ENCODE measurements at places on chromosomes 5 and 9. TPM values are rescaled to one million over a fixed set of nuclear protein-coding genes. Genes with fewer than 3 reads are reported as not detected.

Gene DNAJC21
- 51.9 TPM for total RNA-seq

Gene TMEM171
- total RNA-seq, result not detected

Gene PCDHB16
- total RNA-seq, result 11.4 TPM

Gene PRSS3
- not detected for total RNA-seq

Gene C9
- total RNA-seq, result not detected

Gene MARCHF3
- total RNA-seq, result 3.1 TPM

Gene WNT8A
- total RNA-seq, result not detected

Gene SPATA9
- total RNA-seq, result 0.68 TPM

Gene IDNK
- total RNA-seq, result 2.6 TPM

Gene SLC44A1
- total RNA-seq, result 13.9 TPM

Gene GPR21
- not detected for total RNA-seq

Gene ANKRD33B
- total RNA-seq, result 0.84 TPM

Gene DAPK1
- 64.1 TPM for total RNA-seq

Gene OBP2B
- not detected for total RNA-seq

Gene CCDC192
- total RNA-seq, result 1.3 TPM

Gene CNTFR
- 115 TPM for total RNA-seq

Gene CER1
- 0.32 TPM for total RNA-seq

- DNase-seq, result no peak
Observed at GRCh38 chr5:18142831-18143230, 508.6 kb downstream of the TAF11L14 start.

GRCh38 chr5:174839196-174839595, 114.8 kb downstream of the MSX2 start:
- DNase-seq, result no peak

DNA sequence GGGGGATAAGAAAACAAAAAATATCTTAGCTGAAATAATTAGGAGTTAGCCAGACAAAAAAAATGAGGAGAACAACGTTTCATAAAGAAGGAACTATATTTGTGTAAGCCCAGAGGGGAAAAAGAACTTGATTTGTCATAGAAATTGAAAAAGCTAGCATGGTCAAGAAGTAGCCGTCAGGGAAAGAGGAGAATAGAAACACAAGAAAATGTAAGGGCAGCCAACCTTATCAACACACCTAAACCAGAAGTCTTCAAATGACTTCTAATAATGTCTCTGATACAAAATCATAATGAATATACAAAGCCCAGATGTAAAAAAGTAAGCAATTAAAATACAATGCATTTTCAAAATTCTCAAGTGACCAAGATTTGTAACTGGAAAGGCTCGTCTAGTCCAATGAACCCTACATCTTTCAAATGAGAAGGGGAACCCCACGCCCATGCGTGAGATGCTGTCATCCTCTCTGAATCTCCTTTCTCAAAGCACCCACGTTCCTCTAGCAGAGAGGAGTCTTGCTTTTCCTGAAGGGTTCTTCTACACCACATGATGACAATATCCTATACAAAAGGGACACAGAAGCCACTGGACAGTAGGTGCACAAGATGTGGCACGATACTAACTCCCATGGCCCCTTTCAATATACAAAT, 103.7 kb downstream of the ARL15 start:
- DNase-seq, result no peak

- DNase-seq, result no peak
Observed at GRCh38 chr5:21680641-21681040, 1172.5 kb downstream of the CDH12 start.

GRCh38 chr9:4530375-4530774, 40.1 kb downstream of the SLC1A1 start:
- no peak for DNase-seq

DNA sequence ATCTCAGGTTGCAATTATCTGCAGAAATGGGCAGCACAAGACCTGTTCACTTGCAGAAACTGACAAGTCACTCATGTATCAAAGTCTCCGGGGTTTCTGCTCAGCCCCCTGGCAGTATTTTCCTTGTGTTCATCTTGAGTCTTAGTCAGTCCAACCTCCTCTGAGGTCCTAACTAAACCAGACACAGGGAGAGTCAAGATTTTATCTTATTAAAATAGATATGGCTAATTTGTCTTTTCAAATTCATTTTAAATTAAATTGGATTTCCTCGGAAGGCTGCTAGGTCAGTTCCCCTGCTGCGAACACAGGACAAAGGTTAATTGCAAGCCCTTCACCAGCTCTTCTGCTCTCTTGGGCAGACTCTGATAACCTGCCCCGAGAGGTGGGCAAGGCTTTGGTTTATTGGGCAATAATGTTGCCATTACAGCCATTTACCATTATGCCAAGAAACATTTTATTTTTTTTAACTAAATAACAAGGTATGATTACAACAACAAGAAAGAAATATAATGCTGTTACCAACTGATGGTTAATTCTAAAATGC, 103.5 kb downstream of the MAPKAP1 start:
- no peak for DNase-seq

GRCh38 chr9:2497666-2498400, 123.8 kb upstream of the VLDLR start:
- no peak for DNase-seq

- no peak for DNase-seq
Observed at GRCh38 chr5:179245031-179245430, 100.2 kb downstream of the ADAMTS2 start.

DNA sequence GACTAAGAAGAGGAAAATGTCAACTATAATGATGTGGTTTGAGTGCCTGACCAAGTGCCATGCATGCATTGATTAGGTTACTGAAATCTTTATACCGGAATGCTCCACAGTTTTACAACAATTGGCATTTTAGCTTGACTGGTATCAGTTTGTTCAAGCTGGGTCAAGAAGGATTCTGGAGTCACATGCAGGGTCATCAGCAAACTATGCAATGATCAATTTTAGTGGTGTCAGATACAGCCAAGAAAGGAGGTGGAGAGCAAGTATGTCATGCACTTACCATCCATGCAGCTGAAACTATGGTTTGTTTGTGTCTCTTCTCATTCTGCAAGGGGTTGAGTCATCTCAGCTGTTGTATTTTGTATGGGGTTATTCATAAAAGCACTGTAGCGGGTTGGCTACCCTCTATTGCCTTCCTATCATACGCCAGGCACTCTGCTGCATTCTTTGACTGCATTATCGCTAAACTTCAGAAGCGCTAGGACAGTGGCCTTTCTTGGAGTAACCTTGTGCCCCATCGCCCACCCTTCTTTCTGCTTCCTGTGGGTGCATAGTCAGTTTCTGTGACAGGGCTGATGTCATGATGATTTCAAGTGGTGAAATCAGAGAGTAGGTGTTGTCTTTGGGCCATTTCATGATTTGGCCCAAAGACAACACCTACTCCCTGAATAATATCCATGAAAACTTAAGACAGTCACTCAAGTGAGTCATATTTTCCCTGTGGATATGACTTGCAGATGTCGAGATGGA, 145.4 kb downstream of the MTX3 start:
- DNase-seq, result no peak

DNA sequence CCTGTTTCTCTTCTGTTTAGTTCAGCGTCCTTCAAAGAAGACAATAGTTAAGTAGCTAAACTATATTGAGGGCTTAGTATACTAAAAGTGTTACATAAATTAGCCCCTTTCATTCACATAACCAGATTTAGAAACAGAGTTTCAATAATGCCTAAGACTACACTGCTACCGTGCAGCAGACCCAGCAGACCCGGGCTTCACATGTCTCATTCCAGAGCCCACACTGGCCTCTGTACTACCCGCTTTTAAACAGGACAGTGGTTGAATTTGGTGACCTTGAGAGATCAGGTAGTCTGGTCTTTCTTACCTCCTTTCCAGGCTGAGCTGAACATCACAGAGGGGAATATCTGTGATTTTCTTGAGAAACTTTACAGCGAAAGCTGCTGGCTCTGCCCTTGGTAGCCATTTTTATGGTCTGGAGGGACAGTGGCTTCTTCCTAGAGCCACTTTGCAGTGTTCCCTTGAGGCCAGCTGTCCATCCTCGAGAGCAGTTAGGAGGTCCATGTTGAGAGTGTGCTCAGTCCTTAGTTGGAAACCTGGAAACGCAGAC, 56.5 kb downstream of the SLC22A5 start:
- DNase-seq, result no peak

DNA sequence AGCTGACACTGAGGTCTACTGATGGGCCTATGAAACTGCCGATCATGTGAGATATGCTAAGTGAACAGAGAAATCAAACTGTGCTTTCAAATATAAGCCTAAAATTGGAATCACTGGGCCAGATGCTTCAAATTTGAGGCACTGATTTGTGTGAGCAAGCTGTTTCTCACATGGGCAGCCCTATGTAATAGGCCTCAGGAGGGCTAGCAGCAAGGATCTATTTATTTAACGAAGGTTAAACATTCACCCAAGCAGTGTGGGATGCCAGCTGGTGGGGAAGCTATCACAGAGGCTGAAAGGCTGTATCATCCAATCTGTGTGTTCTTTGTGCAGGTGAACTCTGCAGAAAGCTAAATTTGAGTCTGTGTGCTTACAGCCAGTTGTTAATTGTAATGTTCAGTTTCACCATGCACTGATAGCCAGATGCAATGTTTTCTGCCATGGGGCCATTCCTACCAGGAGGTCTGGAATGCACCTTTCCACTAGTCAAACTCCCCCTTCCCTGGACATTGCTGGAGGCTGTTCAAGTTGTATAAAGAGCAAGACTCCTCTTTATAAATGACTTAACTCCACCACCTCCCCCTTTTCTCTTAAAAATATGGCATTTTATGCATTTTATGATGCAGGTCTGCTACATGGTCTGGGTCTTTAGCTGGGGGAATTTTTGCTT, 228.9 kb downstream of the SH3GL2 start:
- no peak for DNase-seq

DNA sequence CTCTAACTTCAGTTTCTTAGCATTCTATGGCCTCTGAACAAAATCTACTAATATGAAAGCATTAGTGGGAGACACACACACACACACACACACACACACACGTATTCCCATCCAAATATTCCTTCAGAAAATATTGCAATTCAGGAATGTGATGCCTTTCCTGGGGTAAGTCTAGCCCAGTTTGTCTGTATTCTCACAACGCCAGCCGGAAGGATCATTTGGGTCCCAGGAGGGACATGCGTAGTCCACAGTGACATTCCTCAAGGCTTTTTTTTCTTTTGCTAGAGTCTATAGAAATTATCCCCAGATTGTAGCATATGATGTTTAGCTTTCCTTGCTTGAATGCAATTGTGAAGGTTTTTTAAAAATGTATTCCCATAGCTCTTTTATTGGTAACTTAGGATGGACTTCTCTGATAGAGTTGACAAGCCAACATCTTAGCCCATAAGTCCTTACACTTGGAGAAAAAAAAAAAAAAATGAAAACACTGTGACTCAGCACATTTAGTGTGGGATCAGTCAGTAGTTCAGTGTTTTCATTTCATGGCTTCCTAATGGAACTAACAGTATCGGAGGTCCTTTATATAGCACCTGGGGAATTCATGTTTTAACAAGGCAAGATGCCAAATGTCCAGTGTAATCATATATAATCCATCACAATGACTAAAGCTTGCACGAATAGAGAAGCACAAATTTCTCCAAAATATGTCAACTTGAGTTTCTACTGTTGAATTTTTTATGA, 316.5 kb downstream of the DIRAS2 start:
- DNase-seq, result no peak

DNA sequence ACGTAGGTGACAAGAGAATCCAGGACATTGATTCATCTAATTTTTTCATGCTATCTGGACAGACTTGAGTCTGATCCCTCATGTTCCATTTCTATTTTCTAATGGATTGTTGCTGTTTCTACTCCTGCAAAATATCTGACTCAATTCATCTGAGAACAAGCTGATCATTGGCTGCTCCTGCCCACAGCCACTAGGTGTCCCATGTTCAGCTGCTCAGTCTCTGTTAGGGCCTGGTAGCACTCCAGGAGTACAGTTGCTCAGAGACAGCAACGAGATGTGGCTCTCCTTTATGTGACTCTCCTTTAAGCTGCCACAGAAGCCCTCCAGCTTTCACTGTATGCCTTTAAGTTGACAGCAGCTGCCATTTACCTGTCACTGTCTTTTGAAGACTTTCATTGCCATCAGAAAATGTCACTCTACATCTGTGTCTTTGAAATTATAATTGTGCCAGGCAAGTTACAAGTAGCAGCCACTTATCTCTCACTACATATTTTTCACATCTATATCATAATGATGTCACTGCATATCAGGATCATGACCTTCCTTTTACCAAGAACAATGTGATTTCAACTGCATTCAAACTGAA, 1944.2 kb upstream of the NUDT12 start:
- DNase-seq, result no peak

GRCh38 chr5:177508221-177508611, 1.4 kb downstream of the DOK3 start:
- no peak for DNase-seq

GRCh38 chr5:154993461-154993860, 20.1 kb upstream of the KIF4B start:
- no peak for DNase-seq

DNA sequence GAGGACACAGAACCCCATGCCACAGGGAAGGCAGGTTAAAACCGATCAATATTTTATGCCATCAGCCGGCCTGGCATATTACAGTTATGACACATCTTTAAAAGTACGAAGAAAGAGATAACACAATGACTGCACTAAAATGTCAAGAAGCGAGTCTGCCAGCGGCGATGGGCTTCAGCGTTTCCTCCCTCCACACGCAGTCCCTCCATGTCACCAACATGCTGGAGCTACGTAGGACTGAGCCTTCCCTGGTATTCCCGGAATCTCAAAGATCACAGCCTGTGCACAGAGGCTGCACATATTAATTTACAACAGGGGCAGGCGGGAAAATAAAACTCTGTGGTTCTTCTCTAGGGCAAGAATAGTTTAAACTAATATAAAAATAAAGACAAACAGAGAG, 257.7 kb downstream of the IRX1 start:
- DNase-seq, result no peak

DNA sequence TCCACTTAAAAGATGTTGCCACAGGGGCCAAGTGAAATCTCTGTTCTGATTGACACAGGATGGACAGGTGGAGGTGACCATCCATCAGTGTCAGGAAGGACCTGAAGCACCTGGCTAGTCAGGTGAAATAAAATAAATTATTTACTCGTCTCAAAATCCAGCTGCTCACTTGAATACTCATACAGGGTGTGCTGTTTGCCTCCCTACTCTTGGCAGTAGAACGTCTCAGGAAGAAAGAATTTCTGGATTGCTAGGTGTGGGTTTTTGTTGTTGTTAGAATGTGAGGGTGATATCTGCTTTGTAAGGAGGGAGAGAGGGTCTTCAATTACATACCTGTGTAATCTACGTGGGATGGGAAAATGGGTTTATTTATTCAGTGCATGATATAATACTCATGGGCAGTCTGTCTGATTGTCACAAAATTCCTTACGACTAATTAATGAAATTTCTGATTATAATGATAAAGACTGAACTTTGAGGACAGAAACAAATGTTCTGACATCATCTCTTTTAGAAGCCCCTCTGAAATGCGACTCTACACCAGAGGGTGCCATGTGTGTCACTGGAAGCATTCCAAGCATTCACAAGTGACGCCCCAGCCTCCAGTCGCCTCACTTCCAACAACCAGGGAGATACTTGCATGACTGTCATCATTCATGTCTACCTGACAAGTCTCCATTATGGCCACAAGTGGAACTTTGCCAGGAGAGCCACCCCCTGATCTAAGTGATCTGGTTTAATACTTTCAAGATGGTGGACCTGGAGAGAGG, 218.4 kb downstream of the GAPVD1 start:
- no peak for DNase-seq

Data from neural crest cell (in vitro differentiated cells).